ENCODE measurements at places on chromosomes 16 and 17. TPM values are rescaled to one million over a fixed set of nuclear protein-coding genes. Genes with fewer than 3 reads are reported as not detected.

DNA sequence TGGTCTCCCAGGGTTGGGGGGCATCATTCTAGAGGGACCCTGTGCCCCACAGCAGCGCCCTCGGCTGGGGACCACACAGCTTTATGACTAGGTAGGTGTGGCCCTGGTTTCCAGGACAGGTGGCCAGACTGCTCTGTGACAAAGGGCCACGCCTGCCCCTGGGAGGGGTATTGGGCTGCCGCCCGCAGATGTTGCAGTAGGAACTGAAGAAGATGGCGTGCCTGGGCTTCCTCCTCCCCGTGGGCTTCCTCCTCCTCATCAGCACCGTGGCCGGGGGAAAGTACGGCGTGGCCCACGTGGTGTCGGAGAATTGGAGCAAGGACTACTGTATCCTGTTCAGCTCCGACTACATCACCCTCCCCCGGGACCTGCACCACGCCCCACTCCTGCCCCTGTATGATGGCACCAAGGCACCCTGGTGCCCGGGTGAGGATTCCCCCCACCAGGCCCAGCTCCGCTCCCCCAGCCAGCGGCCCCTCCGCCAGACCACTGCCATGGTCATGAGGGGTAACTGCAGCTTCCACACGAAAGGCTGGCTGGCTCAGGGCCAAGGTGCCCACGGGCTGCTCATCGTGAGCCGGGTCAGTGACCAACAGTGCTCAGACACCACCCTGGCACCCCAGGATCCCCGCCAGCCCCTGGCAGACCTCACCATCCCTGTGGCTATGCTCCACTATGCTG is at the start of gene SPPL2C:
SPPL2C (plus strand) TSS at position 187 of the 681 bp plus-strand sequence; CDS start at position 213, 26 bp downstream.
- no peak for DNase-seq

DNA sequence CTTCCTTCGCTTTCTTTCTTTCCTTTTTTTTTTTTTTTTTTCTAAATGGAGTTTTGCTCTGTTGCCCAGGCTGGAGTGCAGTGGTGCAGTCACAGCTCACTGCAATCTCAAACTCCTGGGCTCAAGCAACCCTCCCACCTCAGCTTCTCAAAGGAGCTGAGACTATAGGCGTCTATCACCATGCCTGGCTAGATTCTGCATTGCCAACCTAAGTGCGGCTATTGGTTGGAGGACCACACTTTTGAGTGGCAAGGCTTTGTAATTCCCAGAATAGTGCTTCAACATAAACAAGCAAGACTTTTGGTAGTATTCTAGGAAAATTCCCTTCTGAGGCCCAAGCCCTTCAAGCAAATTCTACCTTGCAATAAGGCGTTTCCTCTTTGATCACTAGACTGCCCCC is 107.8 kb downstream of the YPEL2 start:
- DNase-seq, result no peak

DNA sequence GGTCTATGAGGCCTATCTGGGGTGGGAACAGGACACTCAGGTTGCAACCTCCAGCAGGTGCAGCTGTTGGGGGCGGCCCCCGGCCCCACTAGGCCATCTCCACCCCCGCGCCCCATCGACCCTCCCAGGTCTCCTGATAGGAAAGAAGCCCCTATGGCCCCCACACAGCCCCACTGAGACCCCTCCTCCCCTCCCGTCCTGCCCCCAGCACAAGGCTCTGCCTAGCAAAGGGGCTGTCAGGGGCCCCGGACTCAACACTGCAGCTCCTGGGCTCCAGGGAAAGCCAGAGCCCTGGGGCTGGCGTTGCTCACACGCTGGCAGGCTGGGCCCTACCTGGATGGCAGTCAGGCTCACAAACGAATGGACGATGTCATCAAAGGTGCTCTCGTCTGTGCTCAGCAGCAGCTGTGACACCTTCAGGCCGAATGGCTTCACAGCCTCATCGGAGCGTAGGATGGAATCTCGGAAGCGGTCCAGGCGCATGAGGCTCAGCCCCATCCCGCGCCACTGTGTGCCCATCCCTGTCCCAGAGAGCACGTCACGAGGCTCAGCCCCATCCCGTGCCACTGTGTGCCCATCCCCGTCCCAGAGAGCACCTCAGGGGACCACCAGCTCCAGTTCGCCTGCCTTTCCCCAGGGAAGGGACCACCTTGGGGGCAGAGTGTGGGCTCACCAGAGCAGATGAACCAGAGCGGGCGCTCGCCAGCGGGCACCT is 7.3 kb downstream of the FASN start:
- no peak for DNase-seq

ANKRD40CL gene
- polyA plus RNA-seq, result not detected

DNA sequence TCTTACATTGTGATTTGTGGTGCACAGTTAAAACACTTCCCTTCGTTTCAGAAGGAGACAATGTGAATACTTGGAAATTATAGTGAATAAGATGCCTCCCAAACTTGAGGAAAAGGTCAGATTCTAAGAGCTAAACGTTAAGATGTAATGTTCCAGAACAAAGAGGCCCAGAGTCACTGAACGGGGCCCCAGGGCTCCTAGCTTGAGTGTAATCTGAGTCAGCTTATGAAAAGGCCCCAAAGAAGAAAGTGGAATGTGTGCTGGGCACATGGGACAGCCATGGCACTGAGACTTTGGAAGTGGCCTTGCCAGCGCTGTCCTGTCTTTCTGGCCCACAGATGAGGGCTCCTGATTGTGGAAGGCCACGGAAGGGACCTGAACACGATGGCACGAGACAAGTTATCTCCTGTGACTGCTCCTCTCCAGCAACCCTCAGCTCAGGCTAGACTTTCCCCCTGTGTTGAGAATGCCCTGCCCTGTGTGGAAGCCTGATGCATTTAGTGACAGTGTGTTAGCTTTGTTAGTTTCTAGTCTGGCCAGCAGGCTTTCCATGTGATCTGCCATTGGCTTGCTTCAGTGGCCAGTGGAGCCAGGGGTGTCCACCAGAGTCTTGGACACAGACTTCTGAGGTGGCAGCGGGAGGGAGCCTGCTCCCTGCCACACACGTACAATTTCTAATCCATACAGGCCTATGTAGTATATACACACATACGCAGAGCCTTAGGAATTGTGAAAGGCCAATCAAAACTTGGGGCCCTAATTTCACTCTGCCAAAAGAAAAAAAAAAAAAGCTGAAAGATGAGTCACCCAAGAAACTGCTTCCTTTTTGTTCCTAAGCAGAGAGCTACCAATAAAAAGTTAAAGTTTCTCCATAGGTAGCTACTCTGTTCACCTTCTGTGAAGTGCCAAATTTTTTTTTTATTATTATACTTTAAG is 13.1 kb downstream of the SPATA33 start:
- DNase-seq, result no peak

- no peak for DNase-seq
These were observed 117.0 kb downstream of the METRNL start for GRCh38 chr17:83196366-83196765.

PYDC1 gene
- not detected for polyA plus RNA-seq

ABI3 gene
- polyA plus RNA-seq, result not detected

RBFOX1 gene
- not detected for polyA plus RNA-seq

ZNF598 gene
- polyA plus RNA-seq, result 33.8 TPM

GRCh38 chr17:58039975-58040374 is 32.9 kb upstream of the SRSF1 start:
- no peak for DNase-seq

GAS7 gene
- 1.2 TPM for polyA plus RNA-seq

GRCh38 chr17:52885882-52886281 is 727.4 kb upstream of the CA10 start:
- no peak for DNase-seq
